ENCODE measurements at places on chromosomes 6 and 20.

- DNase-seq: no peak
Observed at GRCh38 chr6:134004714-134005113, 47.7 kb downstream of the SLC2A12 start.

GRCh38 chr20:4666001-4666479 is 55.7 kb upstream of the PRND start:
- no peak for DNase-seq

- no peak for DNase-seq
Observed at GRCh38 chr20:48605364-48606171, 222.2 kb downstream of the PREX1 start.

- DNase-seq: no peak
Observed at GRCh38 chr20:32285082-32285620, 7.7 kb downstream of the KIF3B start.

DNA sequence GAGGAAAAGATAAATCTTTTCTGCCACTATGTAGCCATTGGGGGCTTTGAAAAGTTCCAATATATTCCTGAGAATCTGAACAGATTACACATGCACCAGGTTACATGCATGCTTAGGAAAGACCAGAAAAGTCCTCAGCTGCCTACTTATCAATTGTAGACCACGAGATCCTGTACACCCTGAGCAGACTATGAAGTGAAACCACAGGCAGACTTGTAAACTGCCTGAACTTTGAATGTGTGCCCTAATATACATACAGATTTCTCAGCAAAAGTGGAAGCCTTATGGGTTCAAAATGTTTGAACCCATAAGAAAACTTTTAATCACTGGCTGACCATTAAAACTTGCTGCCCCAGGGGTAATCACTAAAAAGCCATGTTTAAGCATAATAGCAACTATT is 273.5 kb upstream of the RUNX2 start:
- DNase-seq: no peak

DNA sequence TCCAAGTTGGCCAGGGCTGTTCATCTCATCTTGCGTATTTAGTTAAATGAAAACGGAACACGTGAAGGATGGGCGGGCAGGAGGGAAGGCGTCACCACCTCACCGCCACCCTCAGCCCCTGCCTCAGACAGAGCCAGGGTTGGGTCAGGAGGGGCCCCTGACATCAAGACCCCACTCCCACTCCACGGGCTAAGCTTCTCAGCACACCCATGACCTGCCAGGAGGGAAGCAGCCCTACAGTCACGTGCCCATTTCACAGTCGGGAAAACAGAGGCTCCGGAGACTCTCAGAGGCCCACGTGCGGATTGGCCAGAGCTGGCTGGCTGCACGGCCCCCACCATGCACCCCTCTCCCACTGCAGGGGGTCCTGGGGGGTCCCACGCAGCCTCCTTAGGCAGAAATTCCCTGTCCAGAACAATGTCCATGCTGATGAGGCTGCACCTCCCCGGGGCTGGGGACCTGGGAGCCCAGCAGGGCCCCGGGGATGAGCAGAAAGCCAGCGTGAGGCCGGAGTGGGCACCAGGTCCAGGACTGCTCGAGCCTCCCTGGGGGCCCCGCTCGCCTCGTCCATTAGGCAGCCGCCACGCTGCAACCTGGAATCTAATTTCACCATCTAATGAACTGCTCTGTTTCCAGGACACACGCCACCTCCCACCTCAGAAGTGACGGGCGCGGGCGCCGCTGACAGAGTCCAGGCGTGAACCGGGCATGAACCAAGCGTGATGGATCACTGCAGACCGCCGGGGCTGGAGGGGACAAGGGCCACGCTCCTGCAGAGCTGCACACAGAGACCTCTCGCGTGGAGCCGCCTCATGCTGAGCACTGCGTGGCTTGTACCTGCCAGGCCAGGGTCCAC is 15.8 kb downstream of the KCNQ2 start:
- no peak for DNase-seq

DNA sequence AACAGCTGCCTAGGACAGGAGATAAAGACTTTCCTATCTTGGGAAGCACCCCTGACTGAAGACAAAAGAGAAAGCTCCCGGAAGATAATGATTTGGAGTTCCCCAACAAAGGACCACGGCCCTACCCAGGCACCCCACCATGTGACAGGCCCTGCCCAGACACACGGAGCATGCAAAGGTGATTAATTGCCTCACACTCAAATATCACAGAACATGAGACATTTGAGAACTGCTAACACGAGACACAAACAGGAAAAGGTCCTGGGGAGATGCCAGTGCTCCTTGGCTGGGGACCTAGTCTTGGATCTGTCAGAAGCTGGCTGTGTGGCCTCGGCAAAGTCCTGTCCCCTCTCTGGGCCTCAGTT is 82.5 kb upstream of the PTPN1 start:
- no peak for DNase-seq
